ENCODE measurements at places on chromosomes 13 and 19.

GRCh38 chr13:93355094-93355493, 128.5 kb downstream of the GPC6 start:
- H3K27me3 ChIP-seq: no peaks in the 10 kb centered on the region

- no peaks in the 10 kb centered on the region for H3K27me3 ChIP-seq
- H3K4me3 ChIP-seq: no peak overlapping the region
- no peaks in the 10 kb centered on the region for H3K36me3 ChIP-seq
- no peak for DNase-seq
- H3K4me1 ChIP-seq: no peaks in the 10 kb centered on the region
- no peak overlapping the region for H3K27ac ChIP-seq
These were observed 16.2 kb downstream of the KRTDAP start for GRCh38 chr19:35474104-35474503.

DNA sequence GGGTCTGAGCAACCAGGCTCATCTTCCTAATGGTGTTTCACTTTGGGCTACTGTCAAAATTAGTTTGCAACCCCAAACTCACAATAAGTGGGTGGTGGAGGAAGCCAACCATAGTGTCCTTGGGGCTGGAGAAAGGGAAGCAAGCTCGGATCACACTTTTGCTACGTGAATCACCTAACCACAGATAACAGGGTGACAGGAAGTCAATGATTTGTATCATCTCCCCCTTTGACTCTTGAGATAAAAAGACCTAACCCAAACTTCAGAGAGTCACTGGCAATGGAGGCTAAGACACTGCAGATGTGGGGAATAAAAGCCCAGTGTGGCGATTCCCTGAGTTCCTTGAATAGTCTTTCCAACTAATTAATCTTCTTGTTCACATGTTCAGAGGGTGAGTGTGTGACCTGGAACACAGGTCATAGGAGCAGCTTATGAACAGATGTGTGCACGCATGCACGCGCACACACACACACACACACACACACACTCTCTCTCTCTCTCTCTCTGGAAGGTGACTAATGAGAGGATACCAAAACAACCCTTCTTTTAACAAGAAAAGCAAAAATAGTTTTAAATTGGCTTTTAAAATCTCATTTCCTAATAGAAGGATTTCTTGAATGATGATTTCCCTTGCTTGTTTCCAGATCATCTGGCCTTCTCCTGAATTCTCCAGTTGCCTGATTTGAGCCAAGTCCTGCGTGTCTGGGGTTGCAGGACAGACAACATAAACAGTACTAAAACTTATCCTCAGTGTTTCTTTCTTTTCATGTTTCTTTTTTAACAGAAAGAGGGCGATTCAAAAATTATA, 21.2 kb upstream of the DOCK9 start:
- peaks cover 3% of the 10 kb centered on the region for H3K36me3 ChIP-seq
- peaks cover 35% of the 10 kb centered on the region for H3K4me1 ChIP-seq
- DNase-seq: no peak
- no peak overlapping the region for H3K4me3 ChIP-seq

- no peak overlapping the region for H3K4me3 ChIP-seq
- no peaks in the 10 kb centered on the region for H3K36me3 ChIP-seq
- H3K4me1 ChIP-seq: no peaks in the 10 kb centered on the region
- DNase-seq: no peak
- H3K27ac ChIP-seq: no peak overlapping the region
These were observed 151.3 kb downstream of the CYSLTR2 start for GRCh38 chr13:48804821-48805601.

DNA sequence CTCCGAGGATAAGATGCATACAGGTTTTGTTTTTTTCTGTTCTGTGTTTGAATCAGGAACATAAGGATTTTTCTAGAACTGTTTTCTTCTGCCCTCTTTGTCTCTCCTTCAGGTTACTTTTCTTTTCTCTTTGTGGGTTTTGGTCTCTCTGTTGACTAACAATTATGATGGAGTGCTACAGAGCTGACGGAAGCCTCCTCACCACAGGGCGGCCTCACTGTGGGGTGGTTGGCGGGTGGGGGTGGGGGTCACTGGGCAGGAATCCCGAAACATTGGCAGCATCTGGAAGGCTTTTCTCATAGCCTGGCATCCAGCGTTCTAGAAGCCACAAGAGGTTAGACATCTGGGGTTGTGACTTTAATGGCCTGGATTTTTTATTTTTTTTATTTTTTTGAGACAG, 12.0 kb upstream of the MATK start:
- DNase-seq: no peak
- no peaks in the 10 kb centered on the region for H3K36me3 ChIP-seq
- no peak overlapping the region for H3K27ac ChIP-seq

GRCh38 chr19:28009696-28010095, 1203.3 kb downstream of the UQCRFS1 start:
- H3K27ac ChIP-seq: no peak overlapping the region
- H3K36me3 ChIP-seq: no peaks in the 10 kb centered on the region
- H3K4me3 ChIP-seq: no peak overlapping the region
- no peaks in the 10 kb centered on the region for H3K4me1 ChIP-seq

GRCh38 chr13:73704587-73704986, 429.6 kb downstream of the KLF12 start:
- H3K36me3 ChIP-seq: peaks cover 2% of the 10 kb centered on the region
- no peak overlapping the region for H3K4me3 ChIP-seq
- no peaks in the 10 kb centered on the region for H3K27me3 ChIP-seq
- peak overlapping the region; percentile 34 for H3K27ac ChIP-seq
- peaks cover 22% of the 10 kb centered on the region for H3K4me1 ChIP-seq
- no peak for DNase-seq

- H3K27me3 ChIP-seq: no peaks in the 10 kb centered on the region
- DNase-seq: no peak
- peaks cover 16% of the 10 kb centered on the region for H3K4me1 ChIP-seq
- peak overlapping the region; percentile 95 for H3K27ac ChIP-seq
These were observed 216 bp downstream of the SH2D3A start for GRCh38 chr19:6767081-6767356.

GRCh38 chr13:79194272-79194671, 211.8 kb downstream of the RBM26 start:
- H3K27me3 ChIP-seq: no peaks in the 10 kb centered on the region
- H3K36me3 ChIP-seq: no peaks in the 10 kb centered on the region
- no peaks in the 10 kb centered on the region for H3K4me1 ChIP-seq
- DNase-seq: no peak

DNA sequence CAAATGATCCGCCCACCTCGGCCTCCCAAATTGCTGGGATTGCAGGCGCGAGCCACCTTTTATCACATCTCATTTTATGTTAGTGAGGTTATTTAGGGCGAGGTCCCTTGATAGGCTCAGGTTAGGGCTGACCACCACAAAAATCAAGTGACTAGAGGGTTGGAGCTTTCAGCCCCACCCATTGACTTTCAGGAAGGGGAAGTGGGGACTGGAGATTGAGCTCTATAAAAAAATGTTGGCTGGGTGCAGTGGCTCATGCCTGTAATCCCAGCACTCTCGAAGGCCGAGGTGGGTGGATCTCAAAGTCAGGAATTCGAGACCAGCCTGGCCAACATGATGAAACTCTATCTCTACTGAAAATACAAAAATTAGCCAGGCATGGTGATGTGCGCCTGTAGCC, 20.1 kb downstream of the FPR3 start:
- H3K4me1 ChIP-seq: no peaks in the 10 kb centered on the region
- H3K27ac ChIP-seq: no peak overlapping the region
- DNase-seq: no peak
- no peak overlapping the region for H3K4me3 ChIP-seq
- no peaks in the 10 kb centered on the region for H3K36me3 ChIP-seq
- no peaks in the 10 kb centered on the region for H3K27me3 ChIP-seq

DNA sequence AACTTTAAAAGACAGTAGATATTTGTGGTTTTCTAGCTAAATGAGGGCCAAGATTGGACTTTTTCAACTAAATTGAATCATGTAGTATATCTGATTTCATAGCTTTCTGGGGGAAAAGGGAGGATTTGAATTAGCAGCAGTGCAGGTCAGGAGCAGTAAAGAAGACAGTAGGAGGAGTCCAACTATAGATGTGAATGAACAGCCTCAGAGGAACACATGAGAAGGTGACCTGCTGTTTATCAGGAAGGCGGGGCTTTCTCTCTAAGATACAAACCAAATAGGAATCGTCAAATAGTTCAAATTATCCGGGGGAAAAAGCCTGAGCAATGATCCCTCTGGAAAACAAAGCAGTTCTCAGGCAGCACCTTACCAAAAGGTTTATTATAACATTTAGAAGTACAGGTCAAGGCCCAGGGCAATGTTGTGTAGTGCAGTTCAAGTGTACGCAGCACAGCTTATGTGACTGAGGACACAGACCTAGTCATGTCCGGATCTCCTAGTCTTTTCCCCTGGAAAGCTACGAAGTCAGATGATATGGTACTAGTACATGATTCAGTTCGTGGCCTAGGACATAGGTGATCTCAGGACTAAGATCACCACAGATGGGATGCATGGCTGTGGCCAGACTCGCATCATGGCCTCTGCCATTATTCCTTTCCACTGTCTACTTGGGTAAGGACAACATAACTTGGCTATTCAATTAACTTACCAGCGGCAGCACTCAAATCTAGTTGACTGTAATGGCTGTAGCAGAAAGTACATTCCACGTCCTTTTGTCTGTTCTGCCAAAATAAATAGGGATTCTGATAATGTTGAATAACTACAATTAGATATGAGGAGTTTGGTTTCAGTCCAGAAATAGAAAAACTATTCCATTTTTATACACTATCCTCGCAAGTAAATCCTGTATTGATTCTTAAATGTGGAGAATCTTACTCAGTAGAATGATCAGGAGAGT, 40.3 kb downstream of the MPHOSPH8 start:
- H3K4me1 ChIP-seq: no peaks in the 10 kb centered on the region
- peaks cover 37% of the 10 kb centered on the region for H3K36me3 ChIP-seq
- no peak overlapping the region for H3K27ac ChIP-seq
- no peak overlapping the region for H3K4me3 ChIP-seq
- H3K27me3 ChIP-seq: no peaks in the 10 kb centered on the region
- DNase-seq: no peak

GRCh38 chr19:20558011-20558410, 7.6 kb downstream of the ZNF737 start:
- no peak overlapping the region for H3K4me3 ChIP-seq
- no peak overlapping the region for H3K27ac ChIP-seq
- no peaks in the 10 kb centered on the region for H3K4me1 ChIP-seq
- peaks cover 2% of the 10 kb centered on the region for H3K36me3 ChIP-seq

- H3K27ac ChIP-seq: no peak overlapping the region
- H3K27me3 ChIP-seq: peaks cover 10% of the 10 kb centered on the region
- H3K4me3 ChIP-seq: no peak overlapping the region
- H3K4me1 ChIP-seq: no peaks in the 10 kb centered on the region
These were observed 24.3 kb downstream of the GNG7 start for GRCh38 chr19:2678044-2678671.
